ENCODE measurements at places on chromosomes 13 and 19.
A peak's percentile ranks its signal among the peaks of the same experiment; 100 is the strongest.

GRCh38 chr13:40187324-40187795 lies 479.1 kb downstream of the FOXO1 start:
- DNase-seq, result no peak

DNA sequence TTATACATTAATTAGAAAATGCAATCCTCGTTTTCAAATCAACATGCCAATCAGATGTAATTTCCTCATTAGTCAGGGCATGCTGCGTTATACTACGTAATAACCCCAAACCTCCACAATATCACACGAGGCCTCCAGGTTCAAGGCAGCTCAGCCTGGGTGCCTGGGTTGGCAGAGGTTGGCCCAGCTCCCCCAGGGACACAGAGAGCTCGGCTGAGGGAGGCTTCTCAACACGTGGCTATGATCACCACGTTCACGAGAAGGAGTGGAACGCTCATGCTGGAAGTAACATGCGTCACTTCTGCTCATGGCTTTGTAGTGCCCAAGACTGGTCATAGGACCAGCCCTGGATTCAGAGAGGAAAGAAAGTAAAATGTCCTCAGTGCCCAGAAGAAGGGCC lies 144.9 kb upstream of the SOX1 start:
- no peak for DNase-seq

DNA sequence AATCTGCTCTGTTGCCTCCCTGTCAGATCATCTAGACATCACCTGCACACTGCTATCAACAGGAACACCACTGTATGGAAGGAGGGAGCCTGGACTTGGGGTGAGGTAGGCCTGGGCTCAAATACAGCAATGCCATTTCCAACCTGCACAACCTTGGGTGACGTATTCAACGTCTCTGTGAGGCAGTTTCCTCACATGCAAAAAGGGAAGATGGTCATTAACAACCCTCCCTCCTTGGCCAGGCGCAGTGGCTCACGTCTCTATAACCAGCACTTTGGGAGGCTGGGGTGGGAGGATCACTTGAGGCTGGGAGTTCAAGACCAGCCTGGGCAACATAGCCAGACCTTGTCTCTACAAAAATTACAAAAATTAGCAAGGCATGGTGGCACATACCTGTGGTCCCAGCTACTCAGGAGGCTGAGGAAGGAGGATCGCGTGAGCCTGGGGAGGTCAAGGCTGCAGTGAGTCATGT lies 13.1 kb downstream of the XRCC1 start:
- no peak for DNase-seq

DNA sequence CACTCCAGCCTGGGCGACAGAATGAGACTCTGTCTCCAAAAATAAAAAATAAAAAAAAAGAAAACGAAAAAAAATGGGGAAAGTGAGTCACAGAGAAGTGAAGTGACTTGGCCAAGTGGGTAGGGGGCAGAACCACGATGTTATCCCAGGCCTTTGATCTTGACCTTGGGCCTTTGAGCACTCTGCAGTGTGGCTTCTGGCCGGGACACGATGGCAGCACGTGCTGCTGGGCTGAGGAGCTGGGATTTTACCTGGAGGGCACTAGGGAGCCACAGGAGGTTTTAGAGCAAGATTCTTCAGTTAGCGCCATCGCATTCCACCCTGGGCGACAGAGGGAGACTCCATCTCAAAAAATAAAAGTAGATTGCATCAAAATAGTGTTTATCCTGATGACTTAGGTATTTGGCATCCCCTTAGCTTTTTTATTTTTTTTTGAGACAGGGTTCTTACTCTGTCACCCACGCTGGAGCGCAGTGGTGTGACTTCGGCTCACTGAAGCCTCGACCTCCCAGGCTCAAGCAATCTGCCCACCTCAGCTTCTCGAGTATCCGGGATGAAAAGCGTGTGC lies 4.3 kb upstream of the TLE5 start:
- DNase-seq, result no peak

DNA sequence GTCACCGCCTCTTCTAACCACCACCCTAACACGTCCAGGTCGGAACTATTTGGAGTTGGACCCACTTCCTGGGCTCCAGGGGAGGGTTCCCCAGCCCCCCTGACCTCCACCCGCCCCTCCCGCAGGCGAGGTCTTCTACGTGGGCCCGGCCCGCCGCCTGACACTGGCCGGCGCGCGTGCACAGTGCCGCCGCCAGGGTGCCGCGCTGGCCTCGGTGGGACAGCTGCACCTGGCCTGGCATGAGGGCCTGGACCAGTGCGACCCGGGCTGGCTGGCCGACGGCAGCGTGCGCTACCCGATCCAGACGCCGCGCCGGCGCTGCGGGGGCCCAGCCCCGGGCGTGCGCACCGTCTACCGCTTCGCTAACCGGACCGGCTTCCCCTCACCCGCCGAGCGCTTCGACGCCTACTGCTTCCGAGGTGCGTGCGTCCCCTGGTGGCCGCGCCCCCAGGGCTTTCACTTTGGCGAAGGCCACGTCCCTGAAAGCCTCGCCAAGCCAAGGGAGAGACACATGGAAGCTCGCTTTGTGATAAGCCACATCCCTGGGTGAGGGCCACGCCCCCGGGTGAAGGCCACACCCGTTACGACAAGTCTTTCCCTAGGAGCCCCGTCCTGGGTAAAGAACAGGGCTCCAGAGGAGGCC lies 13.2 kb downstream of the NCAN start:
- DNase-seq, result peak; percentile 59

DNA sequence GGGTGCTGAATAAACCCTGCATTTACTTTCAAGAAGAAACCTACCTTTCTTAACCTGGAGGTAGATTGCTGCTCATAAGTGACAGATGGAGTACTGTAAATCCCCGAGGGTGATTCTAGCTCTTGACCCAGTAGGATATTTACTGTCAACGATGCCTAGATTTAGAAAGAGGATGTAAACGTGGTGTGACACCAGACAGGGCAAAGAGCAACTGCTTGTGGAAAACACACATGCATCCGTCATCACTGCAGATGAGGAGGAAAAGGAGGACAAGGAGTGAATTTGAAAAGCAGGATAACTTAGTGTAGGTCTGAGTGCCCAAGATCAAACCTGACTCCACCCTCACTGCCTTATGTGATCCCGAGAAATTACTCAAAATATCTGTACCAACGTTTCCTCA lies 9.8 kb upstream of the CLN5 start:
- no peak for DNase-seq

- no peak for DNase-seq
These were observed 242.3 kb downstream of the TEX29 start for GRCh38 chr13:111562716-111563115.

DNA sequence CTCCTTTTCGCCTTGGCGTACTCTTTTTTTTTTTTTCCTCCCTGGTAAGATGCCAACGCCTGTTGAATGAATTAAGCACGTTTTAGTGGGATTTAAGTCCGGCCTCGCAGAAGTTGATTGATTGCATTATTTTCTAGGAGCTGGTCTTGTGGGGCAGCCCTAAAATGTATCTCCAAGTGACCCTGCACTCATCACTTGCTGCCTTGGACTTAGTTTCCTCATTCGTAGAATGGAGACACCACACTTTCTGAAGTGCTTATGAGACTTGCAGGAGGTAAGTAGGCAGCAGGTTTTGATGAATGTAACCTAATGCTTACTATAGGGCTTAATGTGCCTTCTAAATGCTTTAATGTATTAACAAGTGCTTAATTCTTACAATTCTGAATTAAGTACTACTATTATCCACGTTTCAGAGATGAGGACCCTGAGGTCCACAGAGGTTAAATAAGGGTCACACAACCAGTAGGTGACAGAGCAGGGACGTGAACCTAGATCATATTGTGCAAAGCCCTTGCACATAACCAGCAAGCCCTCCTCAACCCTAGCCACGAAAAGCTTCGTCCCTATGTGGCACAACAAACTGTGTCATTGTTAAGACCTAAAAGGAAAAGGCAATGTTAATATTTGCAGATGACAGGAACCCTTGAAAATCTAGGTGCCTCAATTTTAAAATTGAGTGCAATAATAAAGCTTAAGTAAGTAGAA lies 514 bp upstream of the ARGLU1 start:
- DNase-seq, result no peak

DNA sequence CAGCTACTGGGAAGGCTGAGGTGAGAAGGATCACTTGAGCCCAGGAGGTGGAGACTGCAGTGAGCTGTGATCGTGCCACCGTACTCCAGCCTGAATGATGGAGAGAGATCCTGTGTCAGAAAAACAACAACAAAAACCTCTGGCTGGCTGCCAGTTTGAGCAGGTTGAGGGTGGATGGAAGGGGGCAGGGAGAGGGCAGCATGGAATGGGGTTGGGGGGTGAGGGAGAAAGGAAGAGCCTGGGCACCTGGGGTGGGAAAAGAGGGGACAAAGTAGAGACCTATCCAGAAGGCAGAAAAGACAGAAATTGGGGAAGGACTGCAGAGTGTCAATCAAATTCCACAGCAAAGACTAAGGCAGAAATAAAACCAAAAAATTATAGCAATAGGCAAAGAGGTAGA lies 4.7 kb downstream of the SLC1A5 start:
- no peak for DNase-seq

DNA sequence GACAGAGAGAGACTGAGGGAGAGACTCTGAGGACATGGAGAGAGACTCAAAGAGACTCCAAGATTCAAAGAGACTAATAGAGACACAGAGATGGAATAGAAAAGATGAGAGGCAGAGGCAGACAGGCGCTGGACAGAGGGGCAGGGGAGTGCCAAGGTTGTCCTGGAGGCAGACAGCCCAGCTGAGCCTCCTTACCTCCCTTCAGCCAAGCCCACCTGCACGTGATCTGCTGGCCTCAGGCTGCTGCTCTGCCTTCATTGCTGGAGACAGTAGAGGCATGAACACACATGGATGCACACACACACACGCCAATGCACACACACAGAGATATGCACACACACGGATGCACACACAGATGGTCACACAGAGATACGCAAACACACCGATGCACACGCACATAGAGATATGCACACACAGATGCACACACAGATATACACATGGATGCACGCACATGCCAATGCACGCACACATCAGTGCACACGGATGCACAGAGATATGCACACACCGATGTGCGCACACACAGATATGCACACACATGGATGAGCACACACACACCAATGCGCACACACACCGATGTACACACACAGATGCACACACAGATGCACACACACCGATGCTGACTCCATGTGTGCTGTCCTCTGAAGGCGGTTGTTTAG lies 3.3 kb upstream of the F10 start:
- DNase-seq, result no peak

DNA sequence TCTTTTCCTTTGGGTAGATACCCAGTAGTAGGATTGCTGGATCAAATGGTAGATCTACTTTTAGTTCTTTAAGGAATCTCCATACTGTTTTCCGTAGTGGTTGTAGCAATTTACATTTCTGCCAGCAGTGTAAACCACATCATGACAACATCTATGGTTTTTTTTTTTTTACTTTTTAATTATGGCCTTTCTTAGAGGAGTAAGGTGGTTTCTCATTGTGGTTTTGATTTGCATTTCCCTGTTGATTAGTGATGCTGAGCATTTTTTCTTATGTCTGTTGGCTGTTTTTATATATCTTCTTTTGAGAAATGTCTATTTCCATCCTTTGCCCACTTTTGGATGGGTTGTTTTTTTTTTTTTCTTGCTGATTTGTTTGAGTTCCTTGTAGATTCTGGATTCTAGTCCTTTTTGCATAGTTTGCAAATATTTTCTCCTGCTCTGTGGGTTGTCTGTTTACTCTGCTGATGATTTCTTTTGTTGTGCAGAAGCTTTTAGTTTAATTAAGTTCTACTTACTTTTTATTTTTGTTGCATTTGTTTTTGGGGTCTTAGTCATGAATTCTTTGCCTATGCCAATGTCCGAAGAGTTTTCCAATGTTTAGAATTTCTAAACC lies 38.8 kb downstream of the TDRD3 start:
- no peak for DNase-seq

GRCh38 chr19:14516048-14516534 lies 2.1 kb downstream of the DNAJB1 start:
- DNase-seq, result no peak

GRCh38 chr19:49155820-49156346 lies 687 bp upstream of the HRC start:
- DNase-seq, result no peak

DNA sequence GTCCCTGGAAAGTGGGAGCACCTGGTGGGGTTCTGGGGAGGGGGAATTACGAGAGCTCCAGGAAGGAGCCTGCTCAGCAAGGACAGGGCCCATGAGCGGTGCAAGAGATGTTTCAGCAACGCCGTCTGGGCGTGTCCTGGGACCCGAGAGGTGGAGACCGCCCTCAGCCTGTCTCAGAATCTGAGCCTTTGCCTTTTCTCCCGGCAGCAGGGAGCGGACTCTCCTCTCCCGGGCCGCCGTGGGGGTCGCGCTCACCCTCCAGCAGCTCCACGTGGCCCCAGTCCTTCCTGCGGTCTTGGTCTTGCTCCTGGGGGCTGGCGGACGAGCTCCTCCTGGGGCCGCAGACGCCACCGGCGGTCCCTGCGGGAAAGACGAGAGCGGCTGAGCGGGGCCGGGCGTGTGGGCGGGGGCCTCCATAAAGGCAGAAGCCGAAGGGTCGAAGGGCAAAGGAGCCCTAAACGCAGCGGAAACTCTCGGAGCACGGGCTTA lies 714 bp downstream of the POLRMT start:
- DNase-seq, result no peak

- DNase-seq, result no peak
These were observed at the start of gene GPR4 for GRCh38 chr19:45601524-45602374. TSS of gene GPR4 (minus strand) at chr19:45602212. CDS start at chr19:45591866, 10,346 bp downstream.

GRCh38 chr13:68810660-68811059 lies 1297.0 kb upstream of the ATXN8OS start:
- DNase-seq, result no peak

DNA sequence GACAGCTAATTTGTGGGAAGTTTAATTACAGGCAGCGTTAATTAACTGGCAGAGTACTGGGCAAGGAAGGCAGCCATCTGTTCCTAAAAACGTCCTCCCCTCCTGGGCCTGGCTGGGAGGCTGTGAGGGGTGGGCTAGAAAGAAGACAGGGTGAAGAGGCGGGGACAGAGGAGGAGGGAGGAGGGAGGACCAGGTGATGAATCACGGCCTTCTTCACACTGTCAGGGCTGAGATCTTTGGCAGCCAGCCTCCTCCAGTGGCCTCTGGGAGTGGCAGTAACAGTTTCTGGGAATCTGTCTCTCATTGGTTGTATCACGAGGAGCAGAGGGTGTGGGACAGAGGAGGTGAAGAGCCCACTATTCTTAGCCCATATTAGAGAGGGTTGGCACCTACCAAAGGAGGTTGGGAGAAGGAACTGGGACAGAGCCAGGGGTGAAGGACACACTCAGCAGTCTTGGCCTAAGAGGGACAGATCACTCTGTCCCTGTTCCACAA lies 9.6 kb upstream of the ZNRF4 start:
- DNase-seq, result no peak

DNA sequence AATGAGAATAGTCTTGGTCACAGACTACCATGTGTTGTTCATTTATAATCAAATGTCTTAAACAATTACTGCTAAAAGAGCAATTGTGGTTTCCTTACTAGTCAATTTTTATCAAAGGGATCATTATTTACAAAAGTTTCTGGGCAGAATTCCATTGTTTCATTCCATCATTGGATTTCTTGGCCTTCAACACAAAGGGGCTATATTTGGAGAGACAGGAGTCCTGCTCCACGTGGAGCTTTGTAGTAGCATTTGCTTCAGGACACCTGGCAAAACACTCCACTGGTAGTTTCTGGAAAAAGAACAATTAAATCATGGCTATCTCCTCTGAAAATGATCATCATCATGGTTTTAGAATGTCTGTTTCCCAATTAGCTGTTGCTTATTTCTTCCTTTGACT lies 22.3 kb upstream of the STARD13 start:
- DNase-seq, result no peak
